RPMI7951 (cell line): ENCODE measurements at places on chromosomes 12 and 14. TPM values are rescaled to one million over a fixed set of nuclear protein-coding genes. Genes with fewer than 3 reads are reported as not detected.

The KLHL33 gene
- not detected in 2 replicates for total RNA-seq

- DNase-seq, result peak; percentile 87
Measured at GRCh38 chr14:68785534-68786490, 7.1 kb downstream of the ZFP36L1 start.

The DGLUCY gene
- total RNA-seq, result 13.6 and 15.6 TPM in 2 replicates

- DNase-seq, result no peak
Measured at GRCh38 chr14:71348394-71348793, 441.1 kb downstream of the PCNX1 start.

GRCh38 chr14:78425330-78425729 lies 255.2 kb downstream of the NRXN3 start:
- no peak for DNase-seq

GRCh38 chr12:12606781-12607589 lies 4.7 kb upstream of the CREBL2 start:
- peak; percentile 24 for DNase-seq

DNA sequence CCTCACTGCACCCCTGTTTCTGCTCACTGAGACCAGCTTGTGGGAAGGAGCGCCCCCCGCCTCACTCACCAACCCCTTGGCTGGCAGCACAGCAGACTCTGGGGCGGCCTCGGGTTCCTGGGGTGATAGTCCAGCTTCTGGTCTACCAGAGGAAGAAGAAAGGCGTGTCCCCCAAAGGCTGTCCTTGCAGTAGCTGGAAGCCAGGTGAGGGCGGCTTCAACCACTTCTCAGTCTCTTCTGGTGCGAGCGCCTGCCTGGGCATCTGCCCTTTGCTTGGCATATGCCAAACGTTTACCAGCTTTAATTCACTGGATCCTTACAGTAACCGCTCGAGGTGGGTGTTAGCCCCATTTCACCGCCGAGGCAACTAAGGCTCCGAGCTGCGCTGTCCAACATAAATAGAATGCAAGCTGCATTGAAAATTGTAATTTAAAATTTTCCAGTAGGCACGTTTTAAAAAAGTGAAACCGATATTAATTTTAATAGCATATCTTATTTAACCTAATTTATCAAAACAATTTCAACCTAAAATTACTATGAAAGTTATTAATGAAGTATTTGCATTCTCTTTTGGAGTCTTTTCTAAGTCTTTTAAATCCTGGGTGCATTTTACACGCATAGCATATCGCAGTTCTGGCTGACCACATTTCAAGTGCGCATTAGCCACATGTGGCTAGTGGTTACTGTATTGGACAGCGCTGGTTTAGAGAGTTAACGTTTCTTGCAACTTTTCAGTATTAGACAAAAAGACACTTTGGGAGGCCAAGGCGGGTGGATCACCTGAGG lies 872 bp downstream of the FAM177A1 start:
- DNase-seq, result peak; percentile 32

The CKB gene
- total RNA-seq, result 8.8 and 18.3 TPM in 2 replicates

GRCh38 chr12:120687578-120688289 lies 785 bp downstream of the MLEC start:
- no peak for DNase-seq

The TRPV4 gene
- total RNA-seq, result 0.68 and 0.96 TPM in 2 replicates

DNA sequence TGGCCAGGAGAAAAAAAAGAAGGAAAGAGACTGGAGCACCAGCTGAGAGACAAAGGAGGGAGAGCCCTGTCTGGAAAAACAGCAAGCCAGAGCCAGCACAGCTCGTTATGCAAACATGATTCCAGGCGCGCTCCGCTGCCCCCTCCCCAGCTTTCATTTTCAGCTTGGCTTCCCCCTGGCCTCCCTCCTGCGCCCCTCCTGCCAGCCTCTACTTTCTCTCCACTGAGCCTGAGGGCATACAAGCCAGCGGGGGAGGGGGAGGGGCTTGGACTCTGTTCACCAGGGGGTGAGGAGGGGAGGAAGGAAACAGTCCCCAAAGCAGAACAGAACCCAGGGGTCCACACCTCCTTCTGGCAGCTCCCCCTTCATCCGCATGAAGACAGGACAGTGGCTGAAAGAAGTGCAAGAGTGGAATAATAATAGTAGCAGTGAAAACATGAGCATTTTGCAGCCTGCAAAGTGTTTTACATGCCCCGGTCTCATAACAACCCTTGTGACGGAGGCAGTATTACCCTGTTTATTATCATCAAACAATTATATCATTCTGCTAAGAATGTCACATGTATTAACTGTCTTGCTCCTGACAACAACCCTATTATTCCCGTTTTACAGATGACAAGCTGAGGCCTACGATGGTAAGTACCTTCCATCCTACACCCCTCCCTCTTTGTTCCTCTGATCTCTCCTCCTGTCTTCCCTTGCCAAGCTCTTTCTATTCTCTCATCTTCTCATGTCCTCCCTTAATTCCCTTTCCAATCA lies 24.2 kb downstream of the SMUG1 start:
- DNase-seq, result no peak

The SMIM41 gene
- total RNA-seq, result not detected in 2 replicates

- DNase-seq, result no peak
Measured at GRCh38 chr12:120287491-120287890, 4.2 kb downstream of the RNU4-2 start.
